ENCODE measurements at places on chromosomes 6 and 20.

- no peak for DNase-seq
Observed at GRCh38 chr6:105504706-105505105, 101.8 kb upstream of the PREP start.

- no peak for DNase-seq
Observed at GRCh38 chr20:24776755-24777271, 172.3 kb upstream of the CST7 start.

- no peak for DNase-seq
Observed at GRCh38 chr20:58531657-58532056, 16.5 kb upstream of the APCDD1L start.

- no peak for DNase-seq
Observed at GRCh38 chr6:72770959-72771358, 149.1 kb downstream of the KCNQ5 start.

GRCh38 chr20:46981184-46981583, 86.5 kb downstream of the EYA2 start:
- DNase-seq, result no peak

DNA sequence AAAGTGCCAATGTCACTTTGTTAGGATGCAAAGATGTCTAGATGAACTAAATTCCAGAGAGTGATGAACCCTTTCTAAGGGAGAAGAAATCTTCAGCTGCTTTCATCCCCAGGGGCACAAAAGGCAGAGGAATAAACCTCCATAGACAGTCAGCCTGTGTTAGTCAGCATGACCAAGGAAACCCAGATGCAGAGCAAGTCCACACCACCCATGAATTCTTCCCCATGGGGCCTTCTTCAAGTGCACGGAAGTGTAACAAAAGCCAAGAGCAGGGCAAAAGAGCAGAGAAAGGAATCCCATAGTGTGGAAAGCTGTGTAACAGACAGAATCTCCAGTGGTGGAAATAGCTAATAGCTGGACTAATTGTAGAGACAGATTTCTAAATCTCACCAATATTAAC, 50.0 kb downstream of the DCDC2 start:
- peak; percentile 7 for DNase-seq

- DNase-seq, result peak; percentile 87
Observed at GRCh38 chr20:10671221-10671918, 2.4 kb downstream of the JAG1 start.

DNA sequence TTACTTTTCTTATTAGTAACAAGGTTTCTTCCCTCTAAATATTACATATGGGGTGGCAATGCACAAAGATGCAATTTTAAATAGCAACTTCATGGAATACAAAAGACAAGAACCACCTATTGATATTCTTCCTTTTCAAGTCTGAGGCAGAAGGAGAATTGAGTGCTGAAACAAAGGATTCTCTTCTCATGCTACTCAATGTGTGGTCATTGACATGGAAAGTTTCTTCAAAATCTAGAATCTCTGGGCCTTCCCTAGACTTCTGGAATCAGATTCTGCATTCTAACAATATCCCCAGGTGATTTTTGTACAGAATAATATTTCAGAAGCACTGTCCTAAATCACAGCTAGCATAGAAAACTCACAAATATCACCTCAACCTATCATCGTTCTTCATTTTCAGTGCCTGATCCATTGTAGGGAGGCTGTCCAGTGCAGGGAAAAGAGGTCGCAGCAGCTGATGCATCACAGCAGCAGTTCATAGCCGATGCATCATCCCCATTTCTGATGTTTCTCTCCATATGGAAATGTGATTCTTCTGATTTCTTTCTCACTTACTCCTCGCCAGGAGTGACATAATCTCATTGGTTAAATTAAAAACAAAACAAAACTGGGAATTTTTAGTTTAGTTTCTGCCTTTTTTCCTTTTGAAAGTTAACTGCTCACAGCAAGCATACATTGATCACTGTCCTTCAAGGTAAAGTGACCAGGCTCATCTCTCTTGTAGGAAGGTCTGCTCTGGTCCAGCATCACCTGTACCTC, 139.5 kb upstream of the FAM83B start:
- no peak for DNase-seq

- DNase-seq, result no peak
Observed at GRCh38 chr6:8041913-8042583, 22.1 kb downstream of the BLOC1S5 start.

DNA sequence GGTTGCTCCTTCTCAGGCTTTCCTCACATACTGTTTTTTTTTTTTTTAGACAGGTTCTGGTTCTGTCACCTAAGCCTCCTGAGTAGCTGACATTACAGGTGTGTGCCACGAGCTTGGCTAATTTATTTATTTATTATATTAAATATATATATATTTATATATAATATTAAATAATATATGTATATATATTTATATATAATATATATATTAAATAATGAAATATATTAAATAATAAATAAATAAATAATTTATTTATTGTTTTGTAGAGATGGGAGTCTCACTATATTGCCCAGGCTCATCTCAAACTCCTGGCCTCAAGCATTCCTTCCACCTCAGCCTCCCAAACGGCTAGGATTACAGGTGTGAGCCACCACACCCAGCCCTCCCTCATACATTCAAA, 28.3 kb upstream of the SLC9A8 start:
- DNase-seq, result no peak

DNA sequence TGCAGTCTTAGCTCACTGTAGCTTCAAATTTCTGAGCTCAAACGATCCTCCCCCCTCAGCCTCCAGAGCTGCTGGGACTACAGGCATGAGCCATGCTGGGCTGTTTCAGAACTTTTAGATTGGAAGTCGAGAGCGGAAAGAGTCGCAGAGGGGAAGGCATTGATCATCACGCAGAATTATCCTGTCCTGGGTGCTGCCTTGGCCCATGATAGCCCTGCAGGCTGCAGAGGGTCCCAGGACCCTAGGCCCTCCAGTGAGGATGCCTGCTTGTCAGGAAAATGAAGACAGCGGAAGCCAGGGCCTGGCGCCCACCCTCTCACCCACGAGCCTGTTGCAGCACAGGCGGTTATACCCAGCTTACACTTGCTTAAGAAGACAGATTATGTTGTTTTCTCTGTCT, 9.1 kb downstream of the TMEM181 start:
- no peak for DNase-seq

GRCh38 chr20:59802018-59802417, 131.4 kb downstream of the SYCP2 start:
- no peak for DNase-seq
